ENCODE measurements at places on chromosomes 1 and 21.

DNA sequence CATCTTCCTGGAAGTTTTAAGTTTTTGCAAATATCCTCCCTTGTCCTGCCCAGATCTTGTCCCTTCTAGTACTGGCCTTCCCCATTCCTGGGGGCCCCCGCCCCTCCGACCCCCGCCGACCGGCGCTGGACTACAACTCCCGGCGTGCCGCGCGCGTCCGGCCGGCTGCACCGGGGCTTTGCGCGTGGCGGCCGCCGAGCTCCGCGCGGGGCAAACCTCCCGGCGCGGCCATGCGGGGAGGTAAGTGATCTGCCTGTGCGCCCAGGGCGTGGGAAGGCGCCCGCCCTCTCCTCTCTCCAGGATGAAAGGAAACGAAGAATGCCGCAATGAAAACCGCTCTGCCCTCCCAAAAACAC, 3.2 kb upstream of the SAMD13 start:
- DNase-seq = peak; percentile 61

GRCh38 chr1:46437723-46438122, 43.6 kb downstream of the FAAH start:
- no peak for DNase-seq

- no peak for DNase-seq
Measured at GRCh38 chr1:113678159-113678469, 81.2 kb downstream of the PHTF1 start.

DNA sequence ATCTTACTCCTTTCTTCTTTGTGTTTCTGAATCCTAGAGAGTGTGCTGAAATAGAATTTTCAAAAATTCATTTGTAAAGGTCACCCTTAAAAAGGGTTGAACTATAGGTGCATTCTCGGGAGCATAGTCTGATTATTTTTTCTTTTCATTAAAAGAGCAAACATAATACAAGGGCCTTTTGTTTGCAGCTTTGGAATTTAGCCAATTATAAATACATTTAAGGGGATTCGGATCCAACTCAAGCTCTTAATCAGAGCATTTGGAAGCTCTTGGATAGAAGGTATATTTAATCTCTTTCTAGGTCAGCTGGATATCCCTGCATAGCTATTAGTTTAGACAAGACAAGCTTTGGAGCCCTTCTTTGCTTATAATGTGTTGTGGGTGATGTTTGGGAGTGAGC, 321.7 kb downstream of the HHAT start:
- no peak for DNase-seq

GRCh38 chr1:8238141-8239038, 79.5 kb upstream of the SLC45A1 start:
- peak; percentile 71 for DNase-seq

DNA sequence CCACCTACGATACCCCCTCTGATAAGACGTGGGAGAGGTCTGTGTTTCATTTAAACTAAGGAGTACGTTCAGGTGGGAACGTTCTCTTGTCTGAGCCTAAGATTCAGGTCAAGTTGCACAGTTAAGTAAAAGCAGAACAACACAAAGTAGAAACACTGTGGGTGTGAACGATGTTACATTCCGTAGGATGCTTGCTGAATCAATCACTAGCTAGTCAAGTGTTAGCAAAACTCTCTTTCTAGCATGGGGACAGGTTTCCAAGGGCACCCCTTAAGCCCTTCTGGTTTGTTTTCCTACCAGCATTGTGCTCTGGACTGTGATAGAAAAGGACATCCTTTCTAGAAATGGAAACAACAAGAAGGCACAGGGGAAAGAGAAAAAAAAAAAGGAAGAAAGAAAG, 13.3 kb downstream of the C1orf162 start:
- no peak for DNase-seq

GRCh38 chr1:95701450-95702173, 467.6 kb downstream of the RWDD3 start:
- no peak for DNase-seq

- DNase-seq = no peak
Measured at GRCh38 chr1:244218220-244218619, 167.1 kb downstream of the ZBTB18 start.

DNA sequence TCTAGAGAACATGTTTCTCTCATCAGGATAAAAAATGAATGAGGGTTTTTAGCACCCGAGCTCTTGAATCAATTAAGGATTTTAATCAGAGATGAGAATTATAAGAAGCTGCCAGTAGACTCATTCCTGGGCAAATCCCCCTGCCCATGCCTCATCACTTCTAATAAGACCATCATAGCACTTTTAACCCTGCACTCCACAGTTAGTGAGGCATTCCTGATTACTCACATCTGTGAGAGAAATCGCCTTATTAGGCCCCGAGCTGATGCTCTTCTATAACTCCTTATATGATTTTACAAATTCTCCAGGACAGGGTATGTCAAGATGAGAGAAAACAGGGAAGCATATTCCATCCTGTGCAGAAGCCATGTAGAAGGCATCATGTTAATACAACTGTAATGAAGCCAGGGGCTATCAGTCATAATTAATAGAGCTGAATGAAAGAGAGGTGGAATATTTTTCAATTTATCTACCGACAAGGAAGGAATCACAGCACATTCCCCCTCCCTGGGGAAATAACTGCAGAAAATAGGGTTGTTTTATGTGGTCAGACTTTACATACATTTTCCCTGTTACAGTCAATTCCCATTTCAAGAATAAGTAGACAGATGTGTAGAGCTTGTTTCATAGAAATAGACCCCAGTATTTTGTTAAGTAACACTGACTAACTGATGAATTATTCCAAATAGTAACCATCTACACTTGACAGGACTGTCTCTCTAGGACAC, 272.7 kb downstream of the HHIPL2 start:
- DNase-seq = no peak

- DNase-seq = no peak
Measured at GRCh38 chr1:212313616-212314015, 28.4 kb downstream of the PPP2R5A start.

DNA sequence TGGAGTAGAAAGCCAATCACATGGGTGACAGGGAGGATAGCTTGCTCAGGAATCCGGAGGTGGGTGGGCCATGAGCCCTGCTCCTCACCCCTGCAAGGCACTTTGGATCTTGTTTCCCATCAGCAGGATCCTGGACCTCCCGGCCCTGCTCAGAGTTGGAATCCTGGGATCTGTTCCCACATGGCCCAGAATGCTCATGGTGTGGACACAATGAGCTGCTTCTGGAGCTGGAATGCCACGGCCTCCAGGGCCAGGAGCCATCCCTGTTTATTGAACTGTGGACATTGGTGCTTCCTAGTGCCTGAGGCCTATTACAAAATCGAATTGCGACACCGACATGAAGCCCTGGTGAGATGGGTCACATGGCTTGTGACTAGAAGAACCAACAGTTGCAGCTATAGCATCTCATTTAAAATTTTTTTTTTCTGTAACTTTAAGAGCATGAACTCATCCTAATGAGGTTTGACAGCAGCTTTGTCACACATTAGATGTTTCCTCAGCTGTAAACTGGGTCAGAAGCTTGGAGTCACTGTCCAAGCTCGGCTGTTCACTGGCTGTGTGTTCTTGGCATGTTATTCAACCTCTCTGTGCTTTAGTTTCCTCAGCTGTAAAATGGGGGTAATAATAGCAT, 40.4 kb upstream of the GOLT1A start:
- no peak for DNase-seq

GRCh38 chr1:6094801-6095505, 49.3 kb downstream of the KCNAB2 start:
- DNase-seq = no peak

DNA sequence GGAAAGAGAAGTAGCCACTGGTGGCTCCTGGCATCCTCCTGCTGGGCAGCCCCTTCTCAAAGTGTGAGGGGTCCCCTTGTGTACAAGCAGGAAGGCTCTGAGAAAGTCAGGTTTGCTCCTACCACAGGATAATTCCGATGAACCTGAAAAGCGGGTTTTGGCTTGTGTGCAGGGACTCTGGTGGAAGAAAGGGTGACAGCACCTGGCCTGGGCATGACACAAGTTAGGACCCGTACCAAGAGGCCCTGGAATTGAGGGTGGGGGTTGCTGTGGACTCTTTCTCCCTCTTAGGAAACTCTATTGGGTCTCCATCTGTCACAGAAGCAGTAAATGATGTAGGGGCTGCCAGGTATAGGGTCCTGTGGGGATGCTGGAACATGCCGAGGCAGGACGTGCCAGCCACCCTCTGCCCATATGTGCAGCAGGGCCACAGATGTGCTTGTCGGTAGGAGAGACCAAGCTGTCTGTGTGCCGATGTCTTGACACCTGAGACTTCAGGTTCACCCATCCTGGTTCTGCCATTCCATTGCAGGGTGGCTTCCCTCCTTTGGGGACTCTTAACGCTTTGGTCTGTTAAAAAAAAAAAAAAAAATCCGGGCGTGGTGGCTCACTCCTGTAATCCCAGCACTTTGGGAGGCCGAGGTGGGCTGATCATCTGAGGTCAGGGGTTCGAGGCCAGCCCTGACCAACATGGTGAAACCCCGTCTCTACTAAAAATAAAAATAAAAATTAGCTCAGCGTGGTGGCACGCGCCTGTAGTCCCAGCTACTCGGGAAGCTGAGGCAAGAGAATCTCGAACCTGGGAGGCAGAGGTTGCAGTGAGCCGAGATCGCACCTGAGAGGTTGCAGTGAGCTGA, 9.8 kb downstream of the C1orf35 start:
- DNase-seq = no peak

DNA sequence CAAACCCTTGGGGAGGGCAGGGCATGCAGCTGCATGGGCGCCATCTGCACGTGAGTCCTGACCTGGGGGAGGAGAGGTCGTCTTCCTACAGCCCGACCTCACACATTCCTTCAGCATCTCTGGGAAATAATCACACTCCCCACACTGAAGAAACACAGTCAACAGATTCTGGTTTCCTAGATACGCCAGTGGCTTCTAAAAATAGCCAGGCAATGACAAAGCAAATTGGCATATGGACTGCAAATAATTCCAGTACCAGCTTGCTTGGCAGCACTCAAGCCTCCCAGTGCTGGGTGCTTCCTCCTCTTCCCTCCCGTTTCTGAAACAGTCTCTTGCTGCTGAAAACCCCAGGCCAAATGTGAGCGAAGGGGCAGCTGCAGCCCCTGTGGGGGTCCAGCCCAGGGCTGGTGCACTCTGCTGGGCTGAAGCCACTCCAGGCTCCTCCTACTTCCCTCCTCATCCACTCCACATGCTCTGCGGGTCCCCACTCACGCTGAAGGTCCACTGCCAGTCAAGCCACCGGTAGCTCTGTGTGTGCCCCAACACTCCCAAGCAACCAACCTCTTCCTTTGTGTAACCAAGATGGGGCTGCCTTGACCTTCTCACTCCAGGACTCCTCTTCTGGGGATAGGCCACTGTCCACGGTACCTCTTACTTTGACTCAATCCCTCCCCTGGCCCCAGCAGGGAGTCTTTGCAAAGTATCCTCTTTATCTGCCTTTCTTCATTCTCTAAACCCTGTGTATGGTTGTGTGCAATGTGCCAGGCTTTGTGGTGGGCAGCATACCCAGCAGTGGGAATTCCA, 69.0 kb downstream of the KCND3 start:
- no peak for DNase-seq

DNA sequence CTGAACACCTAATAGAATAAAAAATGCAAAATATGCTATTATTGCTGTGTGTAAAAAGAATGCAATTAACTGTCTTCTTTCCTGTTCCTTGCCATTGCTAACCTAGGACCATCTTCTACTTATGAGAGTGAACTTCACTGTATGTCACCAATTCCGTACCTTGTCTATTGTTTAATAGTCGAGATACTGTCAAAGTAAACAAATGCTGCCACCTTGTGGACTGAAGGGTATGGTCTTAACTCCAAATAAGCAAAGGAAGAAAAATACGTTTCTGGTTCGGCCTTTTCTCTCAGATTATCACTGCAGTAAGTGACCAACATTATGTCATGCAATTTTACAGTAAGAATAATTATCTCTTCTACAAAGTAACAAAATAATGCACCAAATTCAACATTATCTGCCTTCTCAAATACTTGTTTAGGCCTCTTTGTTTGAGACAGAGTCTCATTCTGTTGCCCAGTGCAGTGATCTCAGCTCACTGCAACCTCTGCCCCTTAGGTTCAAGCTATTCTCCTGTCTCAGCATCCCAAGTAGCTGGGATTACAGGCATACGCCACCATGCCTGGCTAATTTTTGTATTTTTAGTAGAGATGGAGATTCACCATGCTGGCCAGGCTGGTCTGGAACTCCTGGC, 133.4 kb downstream of the COP1 start:
- peak; percentile 78 for DNase-seq

Measured in endothelial cell of umbilical vein (primary cell).